Fibroblast of skin of abdomen (primary cell): ENCODE measurements at places on chromosomes 1 and 21.

- no peak for DNase-seq
Measured at GRCh38 chr1:176539018-176539417, 76.0 kb downstream of the PAPPA2 start.

DNA sequence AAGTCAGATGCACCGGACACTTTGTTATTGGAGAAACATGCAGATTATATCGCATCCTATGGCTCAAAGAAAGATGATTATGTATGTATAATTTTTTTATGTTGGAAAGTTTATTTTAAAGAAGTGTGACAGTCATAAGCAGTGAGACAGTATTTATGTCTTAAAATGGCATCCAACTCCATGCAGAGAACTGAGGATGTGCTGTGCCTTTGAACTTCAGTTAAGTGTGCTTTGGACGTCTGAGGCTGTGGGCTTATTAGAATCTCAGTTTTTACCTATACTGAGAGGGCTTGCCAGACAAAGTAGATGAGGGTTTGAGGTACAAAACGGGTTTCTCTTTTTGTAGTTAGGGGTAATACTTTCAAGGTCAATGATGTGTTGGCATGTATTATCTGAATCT lies 1.5 kb downstream of the RABGGTB start:
- DNase-seq = no peak

DNA sequence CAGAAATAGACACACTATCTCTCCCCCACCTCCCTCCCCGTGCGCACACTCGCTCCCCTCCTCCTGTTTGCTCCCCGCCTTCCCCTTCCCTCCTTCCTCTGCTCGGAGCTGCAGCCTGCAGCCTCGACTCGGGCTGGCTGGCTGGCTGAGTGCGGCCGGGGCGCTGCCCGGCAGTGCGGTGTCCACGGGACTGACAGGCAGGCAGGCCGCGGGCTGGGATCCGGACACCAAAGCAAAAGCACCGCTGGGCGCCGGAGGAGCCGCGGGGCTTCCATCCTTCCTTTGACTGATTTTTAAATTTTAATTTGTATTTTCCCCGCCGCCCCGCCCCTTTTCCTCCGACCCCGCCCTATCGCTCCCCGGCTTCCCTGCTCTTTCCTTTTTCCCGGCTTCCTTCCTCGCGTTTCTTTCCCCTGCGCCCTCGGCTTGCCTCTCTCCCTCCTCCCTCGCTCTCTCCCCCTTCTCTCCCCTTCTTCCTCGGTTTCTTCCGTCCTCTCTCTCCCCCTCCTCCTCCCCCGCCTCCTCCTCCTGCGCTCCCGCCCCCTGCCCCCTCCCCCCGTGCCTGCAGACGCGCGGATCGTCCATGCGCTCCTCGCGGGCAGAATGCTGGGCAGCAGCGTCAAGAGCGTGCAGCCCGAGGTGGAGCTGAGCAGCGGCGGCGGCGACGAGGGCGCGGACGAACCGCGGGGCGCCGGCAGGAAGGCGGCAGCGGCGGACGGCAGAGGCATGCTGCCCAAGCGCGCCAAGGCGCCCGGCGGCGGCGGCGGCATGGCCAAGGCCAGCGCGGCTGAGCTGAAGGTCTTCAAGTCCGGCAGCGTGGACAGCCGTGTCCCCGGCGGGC lies 109.4 kb downstream of the NAV1 start:
- peak; percentile 80 for DNase-seq

GRCh38 chr1:177798614-177799013 lies 171.2 kb downstream of the SEC16B start:
- no peak for DNase-seq

- no peak for DNase-seq
Measured at GRCh38 chr1:3107201-3107600, 38.2 kb downstream of the PRDM16 start.

- no peak for DNase-seq
Measured at GRCh38 chr1:32249831-32250525, 1.1 kb upstream of the LCK start.

DNA sequence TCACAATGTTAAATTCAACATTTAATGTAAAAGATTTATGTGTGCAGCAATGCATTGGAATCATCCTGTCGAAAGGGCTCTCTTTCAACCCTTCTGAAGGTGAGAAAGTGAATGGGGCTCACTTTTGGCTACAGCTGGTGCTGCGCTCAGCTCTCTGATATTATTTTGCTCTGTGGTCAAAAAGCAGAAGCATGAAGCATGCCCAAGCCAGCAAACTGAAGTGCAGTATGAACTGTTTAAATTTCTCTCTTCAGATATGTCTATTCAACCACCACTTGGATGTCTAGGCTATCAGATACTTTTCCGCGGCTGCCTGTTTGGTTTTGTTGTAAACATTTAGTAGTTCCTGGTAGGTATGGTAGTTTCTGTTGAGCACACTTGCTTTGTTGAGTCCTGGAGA lies 216.9 kb upstream of the TMPRSS15 start:
- no peak for DNase-seq

GRCh38 chr1:6048179-6048867 lies 2.6 kb downstream of the KCNAB2 start:
- no peak for DNase-seq

- DNase-seq = no peak
Measured at GRCh38 chr1:109898842-109899241, 11.8 kb upstream of the CSF1 start.

- DNase-seq = peak; percentile 38
Measured at GRCh38 chr1:28775121-28775942, 36.6 kb upstream of the OPRD1 start.

DNA sequence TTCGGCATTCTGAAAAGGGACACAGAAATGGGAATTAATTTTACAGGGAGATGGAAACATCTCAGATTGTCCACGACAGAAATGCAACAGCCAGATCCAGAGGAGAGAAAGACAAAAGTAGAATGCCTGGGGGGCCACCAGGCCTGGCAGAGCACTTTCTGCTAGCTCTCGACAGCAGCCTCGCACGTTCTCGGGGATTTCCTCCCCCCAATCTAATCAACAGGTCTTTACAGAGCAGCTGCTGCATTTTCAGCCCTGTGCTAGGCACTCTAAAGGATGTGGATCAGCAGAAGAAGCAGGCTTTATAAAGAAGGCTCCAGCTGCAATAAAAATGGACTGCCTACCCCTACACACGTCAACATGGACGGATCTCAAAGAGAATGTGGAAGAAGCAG lies 10.6 kb downstream of the CSRP1 start:
- DNase-seq = no peak

GRCh38 chr21:38475519-38475918 lies 22.8 kb downstream of the ERG start:
- DNase-seq = no peak

DNA sequence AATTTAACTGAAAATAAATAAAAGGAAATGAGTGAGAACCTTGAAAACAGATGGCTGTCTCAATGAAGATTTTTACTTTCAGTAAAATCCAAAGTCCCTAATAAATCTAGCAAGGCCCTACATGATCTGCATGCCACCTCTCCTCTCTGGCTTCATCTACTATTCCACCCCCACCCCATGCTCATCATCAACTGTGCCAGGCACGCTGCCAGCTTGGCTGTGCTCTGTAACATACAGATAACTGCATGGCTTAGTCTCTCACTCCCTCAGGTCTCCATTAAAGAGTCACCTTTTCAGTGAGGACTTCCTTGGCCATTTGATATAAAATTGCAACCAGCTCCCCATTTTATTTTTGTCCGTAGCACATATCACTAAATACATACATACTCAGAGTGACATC lies 26.7 kb downstream of the RGSL1 start:
- DNase-seq = no peak

DNA sequence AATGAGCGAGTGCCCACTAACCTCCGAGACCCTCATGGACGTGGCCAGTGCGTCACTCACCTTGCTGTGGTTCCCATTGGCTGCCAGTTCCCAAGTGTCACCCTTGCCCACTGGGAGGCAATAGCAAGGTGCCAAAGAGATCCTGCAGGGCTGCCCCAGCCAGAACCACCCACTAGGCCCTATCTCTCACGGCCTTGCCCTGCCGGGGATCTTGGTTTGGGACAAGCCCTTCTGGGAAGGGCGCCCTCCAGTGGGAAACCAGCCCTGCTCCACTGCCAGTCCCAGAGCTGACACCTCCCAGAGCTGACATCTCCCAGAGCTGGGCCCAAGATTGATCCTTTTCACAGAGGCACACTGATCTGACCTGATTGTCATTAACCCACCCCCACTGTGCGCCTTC lies 2.1 kb upstream of the SELENON start:
- DNase-seq = no peak

- no peak for DNase-seq
Measured at GRCh38 chr1:86811142-86811924, 102.6 kb downstream of the SELENOF start.

GRCh38 chr1:11653861-11654136 lies 430 bp downstream of the FBXO2 start:
- no peak for DNase-seq

GRCh38 chr1:21773585-21773984 lies 9.4 kb downstream of the USP48 start:
- DNase-seq = no peak

DNA sequence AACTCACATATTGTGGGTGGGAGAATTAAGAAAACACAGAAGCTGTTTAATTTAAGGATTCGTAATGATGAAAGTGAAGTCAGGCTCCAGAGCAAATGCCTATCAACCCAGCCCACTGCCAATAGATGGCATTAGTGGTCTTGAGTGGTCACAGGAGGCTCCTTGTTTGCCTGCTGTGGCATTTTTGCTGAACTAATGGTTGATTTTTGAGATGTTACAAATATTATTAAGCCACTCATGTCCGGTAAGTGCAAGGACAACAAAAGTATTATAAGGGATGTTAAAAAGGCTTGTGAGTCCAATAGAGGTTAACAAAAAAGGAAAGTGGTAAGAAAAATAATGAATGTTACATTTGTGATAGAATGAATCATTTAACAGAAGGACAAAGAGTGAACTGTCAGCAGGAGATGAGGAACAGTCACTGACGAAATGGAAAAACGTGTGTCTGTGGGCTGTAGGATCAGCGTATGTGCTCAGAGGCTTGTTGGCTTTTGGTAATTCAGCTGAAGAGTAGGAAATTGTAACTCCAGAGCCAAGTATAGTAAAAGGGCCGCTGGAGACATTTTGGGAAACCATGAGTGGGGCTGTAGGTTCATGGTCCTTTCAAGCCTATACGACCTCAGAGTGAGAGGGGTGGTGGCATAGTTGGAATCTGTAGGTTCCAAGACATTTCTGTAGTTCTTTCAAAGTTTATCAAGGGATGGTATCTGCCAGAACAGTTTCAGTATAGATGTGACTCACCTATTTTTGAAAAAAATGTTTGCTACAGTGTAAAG lies 11.2 kb downstream of the SFT2D2 start:
- no peak for DNase-seq

DNA sequence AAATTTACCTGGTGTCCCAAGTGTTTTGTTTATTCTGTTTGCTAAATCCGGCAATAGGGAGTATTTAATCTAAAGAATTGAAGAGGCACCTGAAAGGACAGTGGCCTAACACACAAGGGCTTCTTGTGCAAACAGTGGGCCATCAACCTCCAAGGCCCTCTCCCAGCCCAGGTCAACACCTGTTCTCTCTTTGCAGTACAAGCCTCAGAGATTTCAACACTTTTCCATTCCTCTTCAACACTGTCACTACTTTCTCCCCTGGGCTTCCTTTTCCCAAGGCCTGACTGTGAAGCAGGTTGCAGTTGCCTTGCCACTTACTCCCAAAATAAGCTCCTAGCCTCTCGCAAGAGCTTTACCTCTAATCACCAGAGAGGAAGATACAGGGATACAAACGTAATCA lies 3.2 kb upstream of the SNAPIN start:
- DNase-seq = no peak

GRCh38 chr1:17653728-17654351 lies 101.3 kb upstream of the ACTL8 start:
- DNase-seq = peak; percentile 38

GRCh38 chr1:162228586-162228985 lies 148.1 kb downstream of the SPATA46 start:
- DNase-seq = no peak

- no peak for DNase-seq
Measured at GRCh38 chr1:43171312-43171875, 696 bp downstream of the EBNA1BP2 start.

DNA sequence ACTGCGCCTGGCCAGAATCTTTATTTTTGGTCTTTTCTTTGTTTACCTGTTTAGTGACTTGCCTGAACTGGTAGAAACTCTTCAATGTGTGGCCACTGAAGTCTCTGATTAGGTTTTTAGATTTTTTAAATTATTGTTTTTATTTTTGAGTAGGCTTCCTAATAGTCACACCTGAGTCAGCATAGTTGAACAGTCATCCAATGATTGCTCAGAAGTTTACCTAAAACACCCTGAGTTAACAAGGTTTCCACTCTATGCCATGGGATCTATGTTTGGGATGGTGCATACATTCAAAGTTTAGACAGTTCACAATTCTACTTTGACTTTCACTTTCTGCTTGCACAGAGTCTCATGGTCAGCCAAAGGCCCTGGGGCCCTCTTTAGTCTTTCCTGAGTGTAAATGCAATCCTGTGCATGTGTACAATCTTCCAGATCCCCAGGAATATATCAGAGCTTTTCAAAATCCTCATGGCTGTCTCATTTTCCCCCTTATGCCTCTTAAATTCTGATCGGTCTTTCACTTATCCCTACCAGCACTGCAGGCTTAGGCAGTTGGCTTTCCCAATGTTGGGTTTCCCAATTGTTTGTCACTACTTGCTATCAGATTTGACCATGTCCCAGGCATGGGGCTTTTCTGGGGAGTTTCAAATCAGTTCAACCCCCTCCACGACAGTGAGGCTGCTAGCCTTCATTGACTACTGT lies 114.4 kb upstream of the RAB3GAP2 start:
- DNase-seq = no peak

- no peak for DNase-seq
Measured at GRCh38 chr21:34035619-34036354, 37.6 kb upstream of the MRPS6 start.

GRCh38 chr1:14568716-14569355 lies 29.6 kb upstream of the KAZN start:
- DNase-seq = peak; percentile 52

DNA sequence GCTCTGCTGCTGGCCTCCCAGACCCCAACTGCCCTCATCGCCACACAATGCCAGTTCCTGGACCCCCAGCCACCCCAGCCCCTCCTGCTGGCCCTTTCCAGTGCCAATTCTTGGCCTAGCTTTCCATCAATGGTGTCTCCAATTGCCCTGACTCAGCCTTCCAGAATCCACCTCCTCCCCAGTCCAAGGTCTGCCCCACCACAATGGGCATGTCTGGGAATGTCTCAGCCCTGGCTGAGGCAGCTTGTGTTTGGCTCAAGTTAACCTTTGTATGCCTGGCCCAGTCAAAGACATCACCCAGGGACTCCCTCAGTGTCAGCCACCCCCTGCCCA lies 16.4 kb downstream of the ALDH4A1 start:
- peak; percentile 69 for DNase-seq
